Stimulated activated CD8-positive, alpha-beta memory T cell treated with anti-CD3 and anti-CD28 coated beads, Interleukin-2, amount 100 ng/mL, for 48 hours (primary cell): ENCODE measurements at places on chromosomes 1 and 21.

DNA sequence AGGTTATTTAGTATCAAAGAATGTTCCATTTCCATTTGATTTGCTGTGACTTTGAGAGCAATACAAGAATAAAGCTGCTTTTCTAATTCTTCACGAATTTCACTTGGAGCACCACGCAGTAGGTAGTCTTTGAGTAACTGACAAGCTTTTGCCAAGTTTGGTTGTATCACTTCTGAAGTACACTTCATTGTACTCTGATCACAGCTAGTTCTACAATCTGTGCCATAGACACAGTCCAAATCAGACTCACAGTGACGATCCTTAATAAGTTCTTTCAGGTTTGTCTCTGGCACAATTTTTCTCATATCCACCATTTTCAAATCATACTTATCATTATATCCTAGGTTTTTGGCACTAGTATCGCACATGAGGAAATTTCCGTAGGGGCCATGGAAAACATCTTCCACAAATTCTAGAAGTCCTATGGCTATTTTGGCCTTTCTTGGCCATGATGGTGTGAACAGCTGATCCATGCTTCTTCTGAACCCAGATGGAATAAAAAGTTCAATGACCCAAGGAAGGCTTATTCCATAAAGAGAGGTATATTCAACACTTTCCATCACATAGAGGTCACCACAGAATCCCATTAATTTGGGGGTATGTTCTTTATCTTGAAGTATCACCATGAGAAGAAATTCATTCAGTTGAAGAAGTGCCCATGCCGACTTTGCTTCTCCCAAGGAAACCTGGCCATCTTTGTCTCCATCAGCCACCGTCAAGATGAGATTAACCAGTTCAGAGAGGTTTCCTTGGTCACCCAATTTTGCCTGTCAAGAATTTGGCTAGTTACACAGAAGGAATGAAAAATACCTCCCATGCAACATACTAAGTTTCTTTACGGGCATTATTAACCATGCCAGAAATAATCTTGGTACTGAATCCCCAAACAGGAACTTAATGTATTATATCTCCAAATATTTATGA is 11.9 kb downstream of the RPL5 start:
- no peak for DNase-seq

DNA sequence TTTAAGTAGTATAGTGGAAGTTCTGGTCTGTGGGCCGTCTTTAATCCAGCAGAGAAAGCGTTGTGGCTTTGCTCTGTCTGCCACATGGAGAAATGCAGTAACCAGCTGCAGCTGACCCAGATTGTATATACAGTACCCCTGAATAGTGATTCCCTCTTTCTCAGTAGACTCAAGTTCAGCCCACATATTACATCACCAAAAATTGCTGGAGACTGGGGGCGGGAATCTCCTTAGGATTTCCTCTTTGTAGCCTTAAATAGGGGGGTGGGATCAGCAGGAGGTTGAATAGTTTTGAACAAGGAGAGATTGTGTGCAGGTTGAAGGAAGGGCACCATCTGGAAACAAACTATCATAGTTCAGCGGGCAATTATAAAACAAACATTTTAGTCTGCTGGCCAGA is at the start of gene ANGPTL1:
ANGPTL1 (minus strand) TSS at position 134 of the 400 bp plus-strand sequence. CDS start 5,301 bp downstream, outside the sequence.
- no peak for DNase-seq

- DNase-seq = no peak
Measured at GRCh38 chr1:210250665-210250997, 18.0 kb downstream of the SERTAD4 start.

- DNase-seq = no peak
Measured at GRCh38 chr1:20903437-20903836, 116.3 kb upstream of the HP1BP3 start.

GRCh38 chr1:230853731-230854130 is 14.6 kb downstream of the C1orf198 start:
- no peak for DNase-seq

DNA sequence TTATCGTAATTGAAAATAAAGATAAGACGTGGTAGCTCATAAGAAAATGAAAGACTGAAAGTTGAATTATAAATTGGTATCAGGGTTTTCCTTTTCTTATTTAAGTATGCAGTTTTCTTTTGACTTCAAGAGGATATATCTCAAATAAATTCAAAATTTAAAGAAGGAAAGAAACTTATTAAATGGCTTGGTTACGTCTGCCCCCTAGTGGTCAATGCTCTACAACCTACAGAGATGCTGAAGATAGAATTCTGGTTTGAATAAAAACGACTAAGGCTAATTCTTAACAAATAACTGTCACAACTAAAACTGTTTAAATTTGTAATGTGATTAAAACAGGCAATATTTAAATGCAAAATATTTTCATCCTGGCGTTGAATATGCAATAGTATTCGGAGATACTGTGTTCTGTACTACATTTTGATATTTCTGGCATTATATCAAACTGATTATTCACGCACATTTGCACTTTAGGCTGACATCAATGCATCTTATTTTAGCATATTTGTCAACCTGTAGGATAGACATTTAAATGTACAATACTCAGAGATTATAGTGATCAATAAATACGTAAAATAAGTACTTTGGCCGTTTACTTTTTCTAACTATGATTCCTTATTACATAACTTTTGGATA is 26.8 kb downstream of the IFI44 start:
- no peak for DNase-seq
